Fibroblast of villous mesenchyme (primary cell): ENCODE measurements at places on chromosomes 11 and 22.

DNA sequence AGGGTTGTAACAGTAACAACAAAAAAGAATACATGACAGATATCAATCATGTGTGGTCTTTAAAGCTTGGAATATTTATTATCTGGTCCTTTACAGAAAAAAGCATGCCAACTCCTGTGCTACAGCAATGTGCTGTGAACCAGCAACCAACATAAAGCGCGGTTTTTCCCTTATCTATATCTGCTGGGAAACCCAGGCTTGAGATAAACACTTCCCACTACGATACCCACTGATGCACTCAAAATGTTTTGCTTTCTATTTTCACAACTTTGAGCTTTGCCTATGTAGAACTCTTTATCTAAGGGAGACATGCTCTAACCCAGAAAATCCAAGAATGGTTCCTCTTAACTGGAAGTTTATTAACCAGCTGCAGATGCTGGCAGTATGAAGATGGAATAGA, 19.0 kb downstream of the ZBED5 start:
- peak; percentile 73 for DNase-seq

- peak; percentile 73 for DNase-seq
Measured at GRCh38 chr22:45612451-45612901, 59.2 kb upstream of the ATXN10 start.

GRCh38 chr22:37740455-37741311, 43.8 kb downstream of the TRIOBP start:
- no peak for DNase-seq

GRCh38 chr11:132957881-132958280, 574.4 kb downstream of the OPCML start:
- DNase-seq: no peak

DNA sequence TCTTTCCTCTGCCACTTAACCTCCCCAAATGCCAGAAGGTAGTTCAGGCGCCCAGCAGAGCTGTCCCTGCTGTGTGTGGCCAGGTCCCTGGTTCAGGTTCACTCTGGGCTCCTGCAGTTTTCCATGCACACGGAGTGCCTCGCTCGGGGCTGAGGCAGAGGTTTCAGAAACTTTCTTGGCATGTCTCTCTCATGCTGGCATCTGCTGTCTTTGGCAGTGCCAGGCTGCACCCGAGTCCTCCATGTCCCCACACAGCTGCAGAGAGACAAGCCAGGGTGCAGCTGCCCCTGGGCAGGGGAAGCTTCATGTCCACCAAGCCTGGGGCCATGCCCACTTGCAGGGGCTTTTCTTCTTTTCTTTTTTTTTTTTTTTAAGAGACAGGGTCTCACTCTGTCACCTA, 7.0 kb upstream of the NEFH start:
- no peak for DNase-seq

DNA sequence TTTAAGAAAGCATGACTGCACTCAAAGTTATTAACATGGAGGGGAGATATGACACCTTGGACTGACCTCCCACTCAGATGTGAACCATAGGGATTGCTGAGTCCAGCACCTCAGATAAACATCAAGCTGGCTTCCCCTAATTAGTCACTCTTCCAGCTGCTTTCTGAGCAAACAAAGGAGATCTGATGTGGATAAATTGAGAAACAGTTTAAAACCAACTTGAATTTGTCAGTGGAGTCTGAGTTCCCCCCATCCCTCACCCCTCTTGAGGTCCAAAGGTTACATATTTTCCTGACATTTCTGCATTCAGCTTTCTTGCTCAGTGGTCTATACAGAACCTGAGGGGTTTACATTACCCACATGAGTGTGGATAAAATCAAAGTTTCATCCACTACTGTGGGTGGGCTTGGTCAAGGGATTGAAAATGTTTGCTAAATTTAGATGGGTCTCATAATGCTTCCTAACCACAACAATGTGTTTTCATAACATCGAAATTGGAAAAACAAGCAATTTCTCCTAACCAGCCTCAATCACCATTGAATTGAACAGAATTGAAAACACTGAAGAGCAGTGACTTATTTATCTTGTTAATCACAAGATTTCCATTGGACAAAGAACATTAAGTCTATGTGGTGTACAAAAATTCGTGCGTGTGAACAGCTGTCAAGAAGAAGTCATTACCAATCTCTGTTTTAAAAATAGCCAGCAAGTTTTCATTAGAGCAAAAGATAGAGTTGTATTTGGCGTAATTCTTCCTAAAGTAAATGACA, 292.3 kb downstream of the METTL15 start:
- peak; percentile 77 for DNase-seq

DNA sequence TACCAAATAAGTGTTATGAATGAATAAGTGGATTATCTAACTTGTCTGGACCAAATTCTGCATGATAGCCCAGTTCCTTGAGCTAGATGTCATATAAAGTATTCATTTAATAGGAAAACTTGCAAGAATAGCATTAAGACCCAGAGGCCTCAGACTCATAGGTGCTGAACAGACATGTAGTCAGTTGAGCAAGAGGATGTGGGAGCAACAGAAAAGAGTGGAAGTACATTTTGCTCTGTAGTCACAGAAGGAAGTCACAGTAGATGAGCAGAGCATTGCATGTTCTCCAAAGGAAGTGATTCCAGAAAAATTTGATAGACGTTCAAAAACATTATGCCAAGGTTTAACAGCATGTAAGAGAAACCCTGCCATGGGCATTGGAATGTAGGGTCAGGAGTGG, 9.5 kb downstream of the HOATZ start:
- no peak for DNase-seq

GRCh38 chr11:97990162-97990920, 1030.4 kb upstream of the CNTN5 start:
- peak; percentile 78 for DNase-seq

DNA sequence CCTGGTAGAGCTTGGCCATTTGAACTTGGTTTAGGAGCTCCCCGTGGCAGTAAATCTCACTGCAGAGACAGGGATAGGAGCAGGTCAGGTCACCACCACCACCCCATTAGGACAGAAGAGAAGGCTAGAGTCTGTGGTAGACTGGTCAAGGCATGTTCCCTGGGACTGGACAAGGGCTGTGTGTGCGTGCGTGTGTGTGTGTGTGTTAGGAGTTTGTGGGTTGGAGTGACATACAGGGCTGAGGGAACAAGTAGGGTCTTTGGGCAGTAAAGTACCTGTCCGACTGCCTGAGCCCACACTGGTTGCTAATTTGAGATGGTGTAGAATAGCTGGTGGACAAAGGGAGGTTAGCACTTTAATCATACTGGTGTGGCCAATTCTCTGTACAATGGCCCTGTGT, 16.1 kb downstream of the TREH start:
- DNase-seq: no peak

DNA sequence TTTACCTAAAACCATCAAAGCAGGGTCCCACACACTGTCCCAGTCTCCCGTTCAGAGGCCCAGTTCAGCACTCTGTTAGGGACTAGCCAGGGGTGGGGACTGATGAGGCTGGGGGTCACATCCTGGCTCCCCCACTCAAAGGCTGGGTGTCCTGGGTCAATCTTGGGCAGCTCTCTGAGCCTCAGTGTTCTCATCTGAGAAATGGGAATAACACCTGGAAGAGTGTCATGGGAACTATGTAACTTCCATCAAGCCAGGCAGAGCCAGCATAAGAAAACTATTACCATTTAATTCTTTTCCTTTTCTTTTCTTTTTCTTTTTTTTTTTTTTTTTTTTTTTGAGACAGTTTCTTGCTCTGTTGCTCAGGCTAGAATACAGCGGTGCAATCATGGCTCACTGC, 38.4 kb downstream of the TPST2 start:
- no peak for DNase-seq

GRCh38 chr11:33005175-33005574, 10.5 kb upstream of the DEPDC7 start:
- no peak for DNase-seq

DNA sequence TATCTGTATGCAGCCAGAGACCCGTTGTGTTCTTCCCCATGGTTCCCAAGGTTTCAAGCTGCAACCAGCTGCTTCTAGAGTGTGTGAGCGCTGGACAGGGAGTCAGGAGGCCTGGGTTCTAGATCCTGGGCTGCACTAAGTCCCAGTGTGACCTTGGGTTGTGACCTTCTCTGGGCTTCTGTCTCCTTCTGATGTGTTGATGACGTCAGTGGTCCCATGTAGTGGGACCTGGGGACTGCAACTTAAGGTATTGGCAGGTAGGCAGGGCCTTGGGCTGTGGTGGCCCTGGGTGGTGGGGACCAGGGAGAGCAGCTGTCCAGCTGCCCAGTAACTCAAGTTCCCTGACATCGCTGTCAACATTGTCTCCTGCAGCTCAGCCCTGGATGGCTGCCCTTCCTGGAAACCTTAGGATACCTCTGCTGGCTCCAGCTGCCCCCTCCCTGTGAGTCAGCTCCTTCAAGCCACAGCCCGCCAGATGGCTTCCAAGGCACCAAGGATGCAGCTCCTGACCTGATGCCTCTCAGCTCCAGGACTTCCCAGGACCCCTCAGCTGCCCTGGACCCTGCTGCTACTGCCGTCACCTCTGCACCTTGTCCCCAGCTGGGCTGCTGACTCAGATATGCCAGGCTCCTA, 1.3 kb upstream of the PVALB start:
- no peak for DNase-seq

GRCh38 chr22:47304191-47304831, 541.9 kb downstream of the TBC1D22A start:
- DNase-seq: no peak

DNA sequence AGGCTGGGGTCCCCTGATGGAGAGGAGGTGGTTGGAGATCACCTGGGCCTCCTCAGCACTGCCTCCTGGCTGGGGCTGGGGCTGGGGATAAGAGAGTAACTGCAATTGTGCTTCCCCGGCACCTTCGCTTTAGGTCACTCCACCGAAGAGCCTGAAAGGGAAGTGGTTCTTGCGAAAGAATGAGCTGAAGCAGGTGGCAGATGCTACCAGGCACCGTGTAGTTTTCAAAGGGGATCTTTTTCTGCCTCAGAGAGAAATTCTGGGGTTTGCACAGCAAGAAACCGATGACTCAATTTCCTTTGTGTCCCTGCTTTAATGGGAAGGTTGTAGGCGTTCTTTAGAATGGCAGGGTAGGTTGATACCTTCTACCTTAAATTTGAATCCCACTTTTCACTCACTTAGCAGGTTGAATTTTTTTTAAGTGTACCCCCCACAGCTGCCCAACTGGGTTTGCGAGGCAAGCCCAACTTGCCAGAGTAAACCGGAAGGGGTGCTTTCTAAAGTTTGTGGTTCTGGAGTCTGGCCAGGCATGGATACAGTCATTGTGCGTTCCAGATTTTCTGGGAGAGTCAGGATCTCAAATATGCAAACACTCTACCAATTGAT, 5.3 kb downstream of the CD44 start:
- DNase-seq: peak; percentile 60
